Neural progenitor cell (in vitro differentiated cells): ENCODE measurements at places on chromosomes 5 and 9. TPM values are rescaled to one million over a fixed set of nuclear protein-coding genes. Genes with fewer than 3 reads are reported as not detected.

Gene ZNF367
- total RNA-seq = 14.6 and 18.0 TPM in 2 replicates

GRCh38 chr9:112084334-112084733 lies 90.8 kb downstream of the SUSD1 start:
- H3K4me3 ChIP-seq = no peak overlapping the region
- DNase-seq = no peak
- H3K27me3 ChIP-seq = no peaks in the 10 kb centered on the region
- no peaks in the 10 kb centered on the region for H3K4me1 ChIP-seq

Gene CPLANE1
- 22.7 and 23.4 TPM in 2 replicates for total RNA-seq

Gene ANGPTL2
- 7.6 and 9.4 TPM in 2 replicates for total RNA-seq

GRCh38 chr9:109122726-109123621 lies 3.2 kb upstream of the TMEM245 start:
- DNase-seq = no peak
- H3K36me3 ChIP-seq = no peaks in the 10 kb centered on the region
- H3K27ac ChIP-seq = no peak overlapping the region
- H3K4me1 ChIP-seq = peaks cover 18% of the 10 kb centered on the region
- no peak overlapping the region for H3K4me3 ChIP-seq

Gene GBGT1
- 2.0 and 3.0 TPM in 2 replicates for total RNA-seq

DNA sequence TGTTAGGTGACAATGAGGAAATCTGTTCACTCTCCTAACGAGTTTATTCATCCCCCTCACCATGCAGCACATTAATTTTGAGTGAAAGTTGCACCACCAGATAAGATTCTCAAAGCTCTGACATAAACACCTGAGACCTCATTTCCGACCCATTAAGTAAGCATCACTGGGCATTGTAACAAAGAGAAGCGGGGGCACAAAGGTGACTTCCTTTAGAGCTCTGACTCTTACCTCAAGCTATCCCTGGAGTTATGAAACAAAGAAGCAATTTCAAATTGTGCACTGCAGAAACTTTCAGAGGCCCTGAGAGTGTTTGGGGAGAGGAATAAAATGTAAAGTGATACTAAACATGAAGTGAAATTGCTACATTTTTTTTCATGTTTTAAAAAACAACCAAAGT lies 29.5 kb downstream of the C5orf15 start:
- no peaks in the 10 kb centered on the region for H3K36me3 ChIP-seq
- no peak overlapping the region for H3K27ac ChIP-seq
- DNase-seq = no peak
- no peaks in the 10 kb centered on the region for H3K27me3 ChIP-seq
- peaks cover 6% of the 10 kb centered on the region for H3K4me1 ChIP-seq
- H3K4me3 ChIP-seq = no peak overlapping the region
